Fibroblast of the aortic adventitia (primary cell): ENCODE measurements at places on chromosomes 3 and 15.

DNA sequence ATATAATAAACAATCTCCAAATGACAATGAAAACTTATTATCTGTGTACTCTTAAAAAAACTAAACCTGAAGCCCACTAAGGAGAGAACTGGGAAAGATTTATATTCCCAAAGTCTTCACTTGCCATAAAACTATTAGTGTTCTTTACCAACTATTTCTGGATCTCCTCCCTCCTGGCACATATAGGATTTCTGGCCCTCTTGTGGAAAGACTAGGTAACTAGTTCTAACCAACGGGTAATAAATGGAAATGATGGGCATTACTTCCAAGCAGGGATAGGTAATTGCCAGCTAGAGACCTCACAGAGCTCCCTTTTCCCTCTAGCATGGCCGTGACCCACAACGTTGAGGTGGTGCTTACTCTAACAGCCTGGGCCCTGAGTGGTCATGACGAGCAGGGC is 110.1 kb downstream of the DNAH12 start:
- peak; percentile 59 for DNase-seq

DNA sequence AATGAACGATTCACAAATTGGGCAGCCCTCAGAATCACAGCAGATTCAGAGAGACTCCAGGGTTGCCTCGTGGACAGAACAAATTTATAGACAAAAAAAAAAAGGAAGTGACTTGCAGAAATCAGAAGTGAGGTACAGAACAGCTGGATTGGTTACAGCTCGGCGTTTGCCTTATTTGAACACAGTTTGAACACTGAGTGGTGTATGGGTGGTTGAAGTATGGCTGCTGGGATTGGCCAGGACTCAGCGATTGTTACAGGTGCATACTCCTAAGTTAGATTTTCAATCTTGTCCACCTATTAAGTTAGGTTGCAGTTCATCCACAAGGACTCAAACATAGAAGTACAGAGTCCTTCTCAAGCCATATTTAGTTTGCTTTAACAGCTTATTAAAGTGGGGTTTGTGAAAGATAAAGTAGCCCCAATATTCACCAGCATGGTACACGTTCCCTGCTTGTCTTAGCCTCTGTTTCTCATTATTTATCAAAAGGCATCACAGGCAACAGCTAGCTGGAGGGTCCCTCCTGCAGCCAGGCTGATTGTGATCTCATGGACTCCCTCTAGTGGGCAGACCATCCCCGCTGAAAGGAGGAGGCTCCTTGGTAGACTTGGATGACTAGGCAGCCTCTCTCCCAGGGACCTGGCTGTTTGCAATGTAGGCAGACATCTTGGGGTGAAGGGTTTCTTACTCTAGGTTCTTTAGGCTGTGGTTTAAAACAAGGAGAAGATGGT is 17.6 kb upstream of the ALDH1L1 start:
- peak; percentile 72 for DNase-seq

DNA sequence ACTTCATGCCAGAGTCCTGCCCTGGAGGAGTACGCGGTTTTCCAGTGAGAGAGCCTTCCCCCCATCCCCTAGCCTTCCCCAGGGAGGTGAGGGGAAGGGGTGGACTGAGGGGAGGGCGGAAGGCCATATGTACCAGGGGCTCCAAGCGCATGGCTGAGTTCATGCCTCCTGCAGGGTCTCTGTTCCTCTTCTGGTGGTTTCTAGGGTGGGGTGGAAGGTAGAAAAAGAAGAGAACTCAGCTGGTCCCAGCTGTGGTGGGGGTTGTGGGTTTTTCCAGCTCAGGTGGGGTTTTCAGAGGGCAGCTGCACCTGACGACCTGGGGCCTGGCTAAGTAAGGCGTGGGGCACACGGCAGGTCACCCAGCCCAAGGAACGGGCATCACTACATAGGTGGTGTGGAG is 10.7 kb upstream of the IQSEC1 start:
- no peak for DNase-seq

- DNase-seq, result no peak
Observed at GRCh38 chr3:39322936-39323335, 6.6 kb upstream of the CCR8 start.

DNA sequence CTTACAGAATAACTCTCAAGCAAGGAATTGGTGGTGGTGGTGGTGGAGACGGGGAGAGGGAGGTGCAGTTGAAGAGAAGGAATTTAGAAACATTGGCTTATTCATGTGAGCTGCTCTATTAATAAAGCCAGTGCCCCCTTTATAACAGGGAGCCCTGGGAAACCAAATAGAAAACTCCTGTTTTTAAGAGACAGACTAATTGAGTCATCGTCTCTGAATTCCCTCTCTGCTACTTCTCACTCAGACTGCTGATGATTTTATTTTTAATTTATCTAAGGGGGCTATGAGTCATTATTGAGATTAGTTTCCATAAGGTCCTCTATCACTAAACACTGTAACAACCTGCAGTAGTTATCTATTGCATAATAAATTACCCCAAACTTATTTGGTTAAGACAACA is 145.9 kb upstream of the GALNT15 start:
- DNase-seq, result peak; percentile 45

DNA sequence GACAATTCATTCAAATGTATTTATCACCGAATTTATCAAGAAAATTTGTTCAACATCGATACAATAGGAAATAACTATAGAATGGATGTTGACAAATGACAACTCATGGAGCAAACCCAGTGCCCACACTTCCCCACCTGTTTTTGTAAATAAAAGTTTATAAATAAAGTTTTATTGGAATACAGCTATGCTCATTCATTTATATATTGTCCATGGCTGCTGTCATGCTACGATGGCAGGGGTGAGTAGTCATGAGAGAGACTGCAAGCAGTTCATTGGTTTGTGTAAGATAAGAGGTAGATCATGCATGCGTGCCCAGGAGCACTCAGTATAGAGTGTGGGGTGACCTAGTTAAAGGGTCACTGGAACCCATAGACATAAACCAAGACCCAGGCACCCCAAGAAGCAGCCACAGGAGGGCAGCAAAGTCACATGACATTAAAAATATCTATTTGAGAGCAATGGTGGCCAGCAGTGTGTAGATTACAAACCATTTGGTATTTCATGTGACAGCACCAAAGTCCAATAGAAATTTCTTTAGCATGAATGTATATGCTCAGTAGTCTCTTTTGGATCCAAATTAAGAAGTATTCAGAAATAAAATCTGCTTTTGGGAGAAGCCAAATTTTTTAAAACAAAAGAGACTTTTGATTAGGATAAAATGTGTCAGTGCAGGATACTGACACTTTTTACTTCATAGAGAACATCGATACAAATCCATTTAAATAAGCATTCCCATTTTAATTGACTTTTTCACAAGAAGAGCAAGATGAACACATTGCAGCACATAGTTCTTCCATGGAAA is 794.8 kb downstream of the MCTP2 start:
- DNase-seq, result peak; percentile 37

GRCh38 chr3:175580318-175580717 is 721.2 kb downstream of the NAALADL2 start:
- no peak for DNase-seq

GRCh38 chr3:150150633-150151032 is 179.9 kb upstream of the PFN2 start:
- DNase-seq, result peak; percentile 39

GRCh38 chr15:46177219-46177618 is 542.4 kb downstream of the SQOR start:
- no peak for DNase-seq

GRCh38 chr3:138265745-138266144 is 63.9 kb downstream of the NME9 start:
- no peak for DNase-seq

DNA sequence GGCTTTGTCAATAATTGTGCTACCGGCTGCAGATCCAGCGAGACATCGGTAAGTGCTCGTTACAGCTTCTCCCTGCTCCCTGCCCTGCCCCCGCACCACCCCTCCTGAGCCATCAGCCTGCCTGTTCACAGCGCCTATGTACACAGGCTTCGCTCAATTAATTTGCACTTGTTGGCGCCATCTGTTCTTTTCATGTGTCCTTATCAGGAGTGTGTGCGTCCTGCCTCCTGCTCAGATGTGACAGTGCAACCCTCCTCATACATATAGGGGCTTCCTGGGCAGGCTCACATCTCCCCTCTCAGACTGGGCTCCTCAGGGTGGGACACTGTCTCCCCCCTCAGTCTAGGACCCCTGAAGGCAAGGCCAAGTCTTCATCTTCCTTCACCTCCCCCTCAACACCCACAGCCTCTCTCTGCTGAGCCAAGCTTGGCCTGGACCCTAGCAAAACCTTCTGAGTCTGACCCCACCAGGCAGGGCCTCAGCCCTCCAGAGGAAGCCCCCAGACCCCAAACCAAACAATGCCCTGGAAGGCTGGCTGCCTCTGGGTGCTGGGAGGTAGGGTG is 54.9 kb downstream of the CYP11A1 start:
- no peak for DNase-seq

- no peak for DNase-seq
Observed at GRCh38 chr3:136516656-136517055, 235.5 kb downstream of the STAG1 start.

GRCh38 chr3:27526614-27527315 is 42.6 kb upstream of the SLC4A7 start:
- DNase-seq, result no peak

DNA sequence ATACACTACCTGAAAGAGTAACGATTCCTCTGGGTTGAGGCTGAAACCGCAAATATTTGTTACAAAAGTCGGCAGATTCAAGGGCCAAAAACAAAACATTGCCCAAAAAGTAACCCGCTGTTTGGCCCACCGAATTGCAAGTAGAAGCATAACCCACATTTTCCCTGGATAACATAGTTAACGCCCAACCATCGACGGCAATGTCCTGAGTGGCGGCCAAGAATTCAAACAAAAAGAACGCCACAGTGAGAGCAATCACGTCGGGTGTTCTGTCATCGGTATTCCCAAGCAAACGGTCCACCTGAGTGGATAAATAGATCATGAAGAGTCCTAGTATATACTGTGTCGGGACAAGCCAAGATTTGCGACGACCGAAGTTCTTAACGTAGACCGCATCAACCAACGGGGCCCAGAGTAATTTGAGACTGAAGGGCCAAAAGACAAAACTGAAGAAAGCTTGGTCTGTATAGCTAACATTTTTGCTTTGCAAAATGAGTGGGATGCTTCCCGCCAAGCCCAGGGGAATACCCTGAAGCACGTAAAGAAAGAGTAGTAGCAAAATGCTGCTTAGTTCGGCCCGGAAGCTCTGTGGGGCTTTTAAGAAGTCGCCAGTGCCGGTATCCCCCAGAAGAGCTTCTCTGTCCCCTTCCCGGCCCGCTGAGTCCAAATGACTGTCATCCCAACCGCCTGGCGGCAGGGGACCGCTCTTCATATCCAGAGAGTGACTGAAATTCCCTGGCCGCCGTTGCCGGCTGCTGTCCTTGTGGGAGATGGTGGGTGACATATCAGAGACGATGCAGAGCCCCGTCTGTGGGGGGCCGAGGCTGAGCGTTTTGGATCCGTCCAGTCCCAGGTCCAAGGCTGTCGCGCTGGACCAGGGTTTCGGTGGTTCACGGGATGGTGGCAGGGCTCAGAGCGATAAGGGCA is 750 bp downstream of the SLC33A1 start:
- DNase-seq, result peak; percentile 43

DNA sequence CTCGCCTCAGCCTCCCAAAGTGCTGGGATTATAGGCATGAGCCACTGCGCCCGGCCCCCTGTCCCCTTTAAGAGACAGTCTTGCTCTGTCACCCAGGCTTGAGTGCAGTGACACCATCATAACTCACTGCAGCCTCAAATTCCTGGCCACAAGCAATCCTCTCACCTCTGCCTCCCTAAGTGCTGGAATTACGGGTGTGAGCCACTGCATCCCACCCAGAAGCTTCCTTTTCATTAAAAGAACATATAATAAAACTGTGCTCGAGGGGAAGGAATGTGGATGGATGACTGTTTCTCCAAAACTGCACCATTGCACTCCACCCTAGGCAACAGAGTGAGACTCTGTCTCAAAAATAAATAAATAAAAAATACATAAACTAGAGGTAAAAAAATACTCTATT is 70.1 kb downstream of the NCEH1 start:
- DNase-seq, result no peak

DNA sequence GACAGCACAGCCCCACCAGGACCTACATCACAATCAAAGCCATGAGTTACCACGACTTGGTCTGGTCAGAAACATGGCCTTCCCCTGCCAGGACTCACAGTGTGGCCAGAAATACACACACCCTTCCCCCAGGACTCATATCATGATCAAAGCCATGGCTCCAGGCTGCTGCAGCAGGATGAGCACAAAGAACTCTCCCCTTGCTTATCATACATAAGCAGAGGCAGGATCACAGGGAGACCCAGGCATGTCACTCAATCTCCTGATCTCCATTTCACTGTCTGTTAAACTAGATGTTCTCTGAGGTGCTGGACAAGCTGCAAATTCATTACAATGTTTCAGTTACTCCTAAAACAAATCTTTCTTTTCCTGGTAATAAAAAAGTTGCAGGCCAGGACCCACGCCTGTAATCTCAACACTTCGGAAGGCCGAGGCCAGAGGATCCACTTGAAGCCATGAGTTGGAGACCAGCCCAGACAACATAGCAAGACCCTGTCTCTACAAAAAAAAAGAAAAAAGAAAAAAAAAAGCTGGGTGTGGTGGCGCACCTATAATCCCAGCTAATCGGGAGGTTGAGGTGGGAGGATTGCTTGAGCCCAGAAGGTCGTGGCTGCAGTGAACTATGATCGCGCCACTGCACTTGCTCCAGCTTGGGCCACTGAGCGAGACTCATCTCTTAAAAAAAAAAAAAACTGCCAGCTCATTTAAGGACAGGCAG is 1.2 kb downstream of the PFKFB4 start:
- no peak for DNase-seq

GRCh38 chr3:141373232-141373631 is 4.9 kb downstream of the ZBTB38 start:
- DNase-seq, result no peak

- DNase-seq, result no peak
Observed at GRCh38 chr3:122257644-122258364, 67.2 kb upstream of the CSTA start.

GRCh38 chr15:52360229-52361203 is 64.9 kb upstream of the MYO5C start:
- no peak for DNase-seq

- peak; percentile 52 for DNase-seq
Observed at GRCh38 chr3:195101001-195101583, 169.9 kb downstream of the XXYLT1 start.

- DNase-seq, result peak; percentile 64
Observed at GRCh38 chr3:38992117-38992760, 59.5 kb downstream of the SCN11A start.

DNA sequence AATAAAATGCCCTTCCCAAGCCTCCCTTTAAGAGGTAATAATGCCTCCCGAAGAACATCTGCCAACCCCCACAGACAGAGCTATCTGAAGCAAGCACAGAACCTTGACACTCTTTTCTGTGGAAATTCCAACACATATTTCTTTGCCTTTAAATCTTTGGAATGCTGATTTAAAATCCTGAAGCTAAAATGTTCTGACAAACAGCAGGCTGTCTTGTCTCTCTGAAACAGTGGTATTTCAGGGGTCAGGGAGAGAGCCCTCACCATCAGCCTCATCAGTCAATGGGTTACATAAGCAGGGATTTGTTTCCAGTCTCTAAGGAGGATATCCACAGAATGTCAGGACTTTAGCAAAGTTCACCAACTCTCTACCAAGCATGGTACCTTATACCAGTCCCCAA is 27.8 kb upstream of the ARHGEF3 start:
- no peak for DNase-seq
